ENCODE measurements at places on chromosomes 3 and 15. TPM values are rescaled to one million over a fixed set of nuclear protein-coding genes. Genes with fewer than 3 reads are reported as not detected.

The GMNC gene
- total RNA-seq, result not detected

The PAQR5 gene
- total RNA-seq, result 2.1 TPM

The SFMBT1 gene
- 4.2 TPM for total RNA-seq

The PLIN1 gene
- total RNA-seq, result 0.26 TPM

The ERC2 gene
- 0.53 TPM for total RNA-seq

The SPINK8 gene
- total RNA-seq, result not detected

The CAND2 gene
- 4.1 TPM for total RNA-seq

The SLC28A1 gene
- not detected for total RNA-seq

The DPPA4 gene
- total RNA-seq, result not detected

The CCDC174 gene
- total RNA-seq, result 8.4 TPM

The RBSN gene
- total RNA-seq, result 25.9 TPM

The IL17RE gene
- 3.5 TPM for total RNA-seq

The PAQR9 gene
- 0.25 TPM for total RNA-seq

The NTRK3 gene
- total RNA-seq, result 0.62 TPM

The C15orf40 gene
- 10.3 TPM for total RNA-seq

The EIF4E3 gene
- 0.66 TPM for total RNA-seq

The CPNE9 gene
- total RNA-seq, result not detected

The UPK1B gene
- total RNA-seq, result 0.40 TPM

The PROS1 gene
- total RNA-seq, result 57.9 TPM

The GP9 gene
- not detected for total RNA-seq

The IRAK2 gene
- 7.2 TPM for total RNA-seq

The ZCWPW2 gene
- total RNA-seq, result 0.99 TPM

The CCNB2 gene
- total RNA-seq, result 25.8 TPM

The HTR3D gene
- total RNA-seq, result not detected

The GLDN gene
- total RNA-seq, result 6.5 TPM

The FMN1 gene
- total RNA-seq, result 0.13 TPM

The SNRPN gene
- 171 TPM for total RNA-seq

The IDH3A gene
- total RNA-seq, result 31.8 TPM

The MON1A gene
- total RNA-seq, result 12.8 TPM

The ITIH4 gene
- total RNA-seq, result 4.8 TPM

Measured in aortic smooth muscle cell (primary cell).